T follicular helper cell (primary cell): ENCODE measurements at places on chromosomes 3 and 15.

GRCh38 chr3:146968204-146968651, 363.1 kb upstream of the PLSCR5 start:
- no peak for DNase-seq

DNA sequence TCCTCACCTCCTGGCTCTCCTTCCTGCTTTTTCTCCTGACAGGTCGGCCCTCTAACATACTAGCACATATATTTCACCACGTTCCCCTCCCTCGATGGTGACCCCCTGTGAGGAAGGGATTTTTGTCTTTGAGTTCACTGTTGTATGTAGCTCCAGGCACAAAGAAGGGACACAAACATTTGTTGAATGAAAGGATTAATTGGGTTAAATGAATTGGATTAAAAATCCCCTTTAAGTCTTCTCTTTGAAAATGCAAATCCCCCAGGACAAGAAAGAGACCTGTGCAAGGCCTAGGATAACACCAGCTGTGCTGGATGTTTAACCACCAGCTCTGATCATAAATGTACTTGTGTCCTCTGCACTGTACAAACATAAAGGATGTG, 3.3 kb downstream of the CALML4 start:
- DNase-seq, result no peak

GRCh38 chr15:55381595-55381994, 26.6 kb downstream of the CCPG1 start:
- DNase-seq, result no peak

- DNase-seq, result no peak
Measured at GRCh38 chr3:126659915-126660886, 5.3 kb upstream of the TXNRD3 start.

- no peak for DNase-seq
Measured at GRCh38 chr3:21944251-21944650, 193.2 kb upstream of the ZNF385D start.
